ENCODE measurements at places on chromosomes 13 and 19.

DNA sequence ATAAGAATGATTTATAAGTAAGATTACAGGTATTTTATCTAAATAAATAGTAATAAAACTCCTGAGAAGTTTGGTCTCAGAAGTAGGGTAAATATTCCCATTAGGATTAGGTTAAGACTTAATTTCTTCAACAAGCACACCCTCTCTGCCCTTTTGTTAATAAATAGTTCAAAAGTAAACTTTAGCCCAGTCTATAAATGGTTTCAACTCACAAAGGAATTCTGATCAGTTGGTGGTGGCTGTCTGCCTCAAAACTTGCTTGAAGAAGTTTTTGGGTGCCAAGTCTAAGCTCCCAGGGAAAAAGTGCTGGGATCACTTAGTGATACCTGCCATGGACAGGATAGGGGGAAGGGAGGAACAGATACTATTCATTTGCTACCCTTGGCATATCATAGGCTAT, 22.9 kb downstream of the MBNL2 start:
- no peak for DNase-seq

DNA sequence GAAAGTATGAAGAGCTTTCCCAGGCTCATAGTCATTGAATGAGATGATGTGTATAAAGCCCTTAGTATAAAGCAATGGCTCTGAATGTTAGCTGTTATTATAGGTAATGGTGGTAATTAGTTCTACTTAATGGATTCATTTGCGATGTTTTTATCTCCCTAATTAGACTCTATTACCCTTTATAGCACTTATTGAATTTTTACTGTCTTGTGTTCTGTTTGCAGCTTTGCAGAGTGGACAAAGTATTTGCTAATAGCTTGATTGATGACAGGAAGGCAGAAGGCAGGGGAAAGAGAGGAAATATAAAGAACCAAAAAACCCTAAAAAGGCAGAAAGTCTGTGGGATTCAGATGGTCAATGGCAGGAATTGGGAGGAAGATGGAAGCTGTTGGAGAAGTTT, 524.4 kb upstream of the SPRY2 start:
- DNase-seq: peak; percentile 84

- DNase-seq: no peak
These were observed 4.3 kb downstream of the KLC3 start for GRCh38 chr19:45344621-45345505.

DNA sequence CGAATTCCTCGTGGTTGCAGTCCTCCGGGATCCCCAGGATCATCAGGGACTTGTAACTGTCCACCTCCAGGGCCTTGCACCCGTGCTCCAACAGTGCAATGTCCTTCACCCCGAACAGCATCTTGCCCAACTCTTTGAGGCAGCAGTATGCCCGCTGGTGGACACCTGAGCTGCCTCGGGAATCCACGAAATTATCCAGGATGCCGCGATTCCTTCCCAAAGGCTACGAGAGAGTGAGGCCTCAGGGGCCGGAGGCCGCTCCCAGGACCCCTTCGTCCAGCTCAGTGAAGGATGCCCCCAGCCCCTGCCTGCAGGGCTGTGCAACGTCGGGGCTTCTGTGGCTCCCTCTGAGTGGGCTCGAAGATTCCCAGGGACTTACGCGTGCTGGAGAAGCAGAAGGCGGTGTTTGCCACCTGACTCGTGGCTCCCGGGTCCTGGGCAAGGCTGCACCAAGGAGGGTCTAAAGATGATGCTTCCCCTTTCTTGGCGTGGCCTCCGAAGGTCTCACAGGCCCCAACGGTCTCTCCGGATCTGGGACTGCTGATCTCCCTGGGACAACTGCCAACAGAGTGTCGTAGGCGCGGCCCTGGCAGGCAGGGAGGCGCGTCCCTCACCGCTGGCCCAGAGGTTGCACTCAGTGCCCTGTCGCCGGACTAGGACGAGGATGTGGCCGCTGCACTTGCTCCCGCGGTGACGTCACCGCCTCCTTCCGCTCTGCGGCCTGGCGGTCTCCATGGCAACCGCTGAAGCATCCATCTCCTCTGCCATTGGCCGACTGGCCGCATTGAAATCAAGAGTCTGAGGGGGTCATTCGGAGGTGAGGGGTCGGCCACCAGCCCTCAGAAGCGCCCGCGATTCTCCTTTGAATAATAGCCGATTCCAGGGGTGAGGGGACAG, at the start of gene PNMA8C:
Gene PNMA8C, minus strand, starts transcription at position 698 of the 897 bp plus-strand sequence. Its CDS starts 577 bp downstream, at position 121.
- peak; percentile 92 for DNase-seq

DNA sequence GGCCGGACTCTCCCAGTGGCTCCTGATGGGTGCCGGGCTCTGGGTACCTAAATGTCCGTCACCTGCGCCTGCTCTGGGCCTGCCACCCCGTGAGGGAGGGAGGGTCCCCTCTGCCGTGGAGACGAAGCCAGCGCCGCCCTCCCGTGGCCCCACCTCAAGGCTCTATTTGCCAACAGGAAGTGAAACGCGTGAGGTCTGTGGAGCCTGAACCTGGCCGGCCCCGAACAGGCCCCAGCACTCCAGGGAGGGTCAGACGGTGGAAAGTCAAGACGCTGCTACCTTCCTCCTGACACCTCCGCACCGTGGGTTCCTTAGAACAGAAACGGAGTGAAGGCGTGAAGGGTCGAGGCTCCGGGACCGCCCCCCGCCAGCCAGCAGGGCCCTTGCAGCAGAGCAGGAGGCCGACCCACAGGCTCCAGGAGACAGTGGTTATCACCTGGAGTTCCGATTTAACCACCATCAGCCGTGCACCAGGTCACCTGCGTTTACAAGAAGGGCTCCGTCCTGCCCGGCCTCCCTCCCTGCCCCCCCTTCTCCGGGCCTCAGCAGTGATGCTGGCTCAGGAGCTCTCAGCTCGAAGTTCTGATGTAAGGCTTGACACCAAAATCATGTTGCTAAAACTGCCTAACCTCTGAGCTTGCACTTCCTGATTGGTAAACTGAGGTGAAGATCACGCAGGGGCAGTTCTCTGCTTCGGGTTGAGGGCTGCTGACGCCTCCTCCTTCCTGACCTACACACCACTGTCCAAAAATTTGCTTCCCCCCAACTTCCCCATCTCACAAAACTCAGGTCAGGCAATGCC, 50.9 kb upstream of the C13orf46 start:
- DNase-seq: no peak

DNA sequence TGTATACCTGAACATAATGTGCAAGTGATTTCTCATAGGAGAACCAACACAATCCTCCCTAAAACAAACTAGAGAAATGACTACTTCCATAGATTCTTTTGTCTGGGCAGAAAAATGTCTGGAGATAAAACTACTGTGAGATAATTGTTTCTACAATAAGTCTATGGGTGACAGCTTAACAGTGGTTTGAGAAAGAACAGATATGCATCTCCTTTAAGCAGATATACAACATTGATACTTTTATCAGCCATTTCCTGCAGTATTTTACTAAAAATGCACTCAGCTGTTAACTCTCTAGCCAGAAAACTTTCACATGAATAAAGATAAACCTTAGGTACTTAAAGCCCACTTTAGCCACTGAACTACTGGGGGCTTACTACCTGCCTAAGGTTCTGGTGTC, 1132.4 kb downstream of the EFNB2 start:
- DNase-seq: peak; percentile 33

DNA sequence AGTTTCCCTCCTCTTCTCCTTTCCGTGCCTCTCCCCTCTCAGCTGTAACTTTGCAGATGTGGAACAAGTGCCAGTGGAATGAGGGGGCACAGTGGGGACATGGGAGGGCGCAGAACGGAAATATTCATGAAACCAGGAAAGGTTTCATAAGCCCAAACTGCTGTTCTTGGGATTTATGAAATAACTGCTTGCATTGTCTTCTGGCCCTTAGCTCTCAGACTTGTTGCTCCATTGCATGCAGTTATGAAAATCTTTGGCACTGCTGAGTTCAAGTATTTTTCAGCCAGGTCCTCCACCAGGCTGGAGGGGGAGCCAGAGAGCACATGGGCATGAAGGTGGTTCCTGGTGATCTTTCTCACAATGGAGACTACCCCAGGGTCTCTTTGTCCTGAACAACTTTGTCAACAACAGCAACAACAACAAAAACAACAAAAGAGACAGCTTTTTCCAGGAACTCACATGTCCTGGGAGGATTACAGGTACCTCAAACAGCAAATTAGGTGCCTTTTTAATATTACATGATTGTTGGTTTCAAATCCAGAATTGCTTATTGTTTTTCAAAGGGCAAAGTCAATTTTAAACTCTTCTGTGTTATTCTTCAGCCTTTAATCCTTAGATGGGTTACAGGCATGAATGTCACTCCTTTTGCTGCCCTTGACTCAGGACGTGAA, 1.5 kb downstream of the RGCC start:
- DNase-seq: no peak

Data from NCI-H1930 (cell line).